HCT116 (cell line): ENCODE measurements at places on chromosomes 3 and 15. TPM values are rescaled to one million over a fixed set of nuclear protein-coding genes. Genes with fewer than 3 reads are reported as not detected.

DNA sequence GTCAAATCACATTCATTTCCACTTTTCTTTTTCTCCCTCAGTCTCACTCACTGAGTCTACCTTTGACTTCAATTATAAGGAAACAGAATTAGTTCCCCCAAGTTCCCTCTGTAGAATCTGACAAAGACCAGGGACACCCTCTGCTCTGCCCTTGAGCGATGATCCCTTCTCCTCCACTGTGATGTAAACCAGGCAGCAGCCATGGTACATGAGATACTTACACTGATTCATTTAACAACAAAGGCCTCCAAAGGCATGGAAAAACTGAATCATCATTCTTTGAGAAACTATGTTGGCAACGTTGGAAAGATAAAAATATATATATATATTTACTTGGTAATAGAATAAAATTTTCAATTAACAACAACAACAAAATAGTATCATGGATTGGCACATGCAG, 84.1 kb downstream of the P3H2 start:
- H3K4me1 ChIP-seq = peaks cover 20% of the 10 kb centered on the region
- no peak overlapping the region for H3K27ac ChIP-seq
- H3K27me3 ChIP-seq = no peaks in the 10 kb centered on the region

- no peak overlapping the region; the same call in 1 of the 2 replicates for H3K27ac ChIP-seq
- H3K36me3 ChIP-seq = peaks cover 8% of the 10 kb centered on the region
- no peaks in the 10 kb centered on the region for H3K27me3 ChIP-seq
These were observed 1.7 kb upstream of the COL7A1 start for GRCh38 chr3:48596676-48597407.

DNA sequence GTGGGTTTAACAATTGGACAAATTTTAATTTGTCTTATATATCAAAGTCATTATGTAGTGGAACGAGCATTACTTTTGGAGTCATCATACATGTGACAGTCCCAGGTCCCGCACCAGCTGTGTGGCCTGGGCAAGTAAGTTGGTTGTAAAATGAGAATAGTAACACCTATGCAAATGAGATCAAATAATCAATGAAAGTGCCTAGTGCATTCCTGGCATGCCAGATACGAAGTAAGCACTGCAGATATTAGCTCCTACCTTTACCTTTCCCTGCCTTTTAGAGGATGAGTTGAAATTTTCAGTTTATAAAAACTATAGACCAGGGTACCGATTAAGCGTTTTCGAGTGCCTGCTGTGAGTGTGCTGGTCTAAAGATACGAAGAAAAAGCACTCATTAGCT, 134.1 kb downstream of the LRIG1 start:
- no peak for DNase-seq
- H3K27ac ChIP-seq = no peak overlapping the region
- H3K4me1 ChIP-seq = no peaks in the 10 kb centered on the region
- H3K36me3 ChIP-seq = no peaks in the 10 kb centered on the region
- no peaks in the 10 kb centered on the region for H3K27me3 ChIP-seq
- H3K4me3 ChIP-seq = no peak overlapping the region

The C3orf22 gene
- not detected for total RNA-seq

The SCN11A gene
- 0.05 TPM for total RNA-seq

- H3K36me3 ChIP-seq = no peaks in the 10 kb centered on the region
- H3K27ac ChIP-seq = no peak overlapping the region
- no peaks in the 10 kb centered on the region for H3K4me1 ChIP-seq
These were observed 16.2 kb upstream of the SLC28A1 start for GRCh38 chr15:84868037-84868880.

The LRRIQ4 gene
- total RNA-seq = not detected

DNA sequence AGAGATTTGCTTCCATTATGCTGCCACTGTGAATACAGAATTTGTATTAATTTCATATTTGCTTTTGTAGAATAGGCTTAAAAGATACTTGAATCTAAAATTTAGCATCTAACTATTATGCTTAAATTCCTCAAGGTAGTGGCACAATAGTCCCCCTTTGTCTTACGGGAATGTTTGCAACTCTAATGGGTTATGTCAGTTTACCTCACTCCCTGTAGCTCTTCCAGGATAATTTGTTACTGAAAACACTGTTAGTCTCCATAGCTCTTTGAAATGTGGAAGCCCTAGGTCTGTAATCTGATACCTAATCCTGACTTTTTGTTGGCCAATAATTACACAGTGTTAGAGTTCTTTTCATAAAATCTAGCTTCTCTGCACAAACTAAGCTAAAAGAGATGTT, 433.4 kb downstream of the PYDC2 start:
- H3K36me3 ChIP-seq = no peaks in the 10 kb centered on the region
- H3K4me1 ChIP-seq = no peaks in the 10 kb centered on the region
- no peak overlapping the region for H3K4me3 ChIP-seq
- H3K27ac ChIP-seq = no peak overlapping the region

GRCh38 chr3:101709126-101709525, 15.3 kb upstream of the CEP97 start:
- DNase-seq = no peak
- no peaks in the 10 kb centered on the region for H3K36me3 ChIP-seq
- H3K27me3 ChIP-seq = no peaks in the 10 kb centered on the region

DNA sequence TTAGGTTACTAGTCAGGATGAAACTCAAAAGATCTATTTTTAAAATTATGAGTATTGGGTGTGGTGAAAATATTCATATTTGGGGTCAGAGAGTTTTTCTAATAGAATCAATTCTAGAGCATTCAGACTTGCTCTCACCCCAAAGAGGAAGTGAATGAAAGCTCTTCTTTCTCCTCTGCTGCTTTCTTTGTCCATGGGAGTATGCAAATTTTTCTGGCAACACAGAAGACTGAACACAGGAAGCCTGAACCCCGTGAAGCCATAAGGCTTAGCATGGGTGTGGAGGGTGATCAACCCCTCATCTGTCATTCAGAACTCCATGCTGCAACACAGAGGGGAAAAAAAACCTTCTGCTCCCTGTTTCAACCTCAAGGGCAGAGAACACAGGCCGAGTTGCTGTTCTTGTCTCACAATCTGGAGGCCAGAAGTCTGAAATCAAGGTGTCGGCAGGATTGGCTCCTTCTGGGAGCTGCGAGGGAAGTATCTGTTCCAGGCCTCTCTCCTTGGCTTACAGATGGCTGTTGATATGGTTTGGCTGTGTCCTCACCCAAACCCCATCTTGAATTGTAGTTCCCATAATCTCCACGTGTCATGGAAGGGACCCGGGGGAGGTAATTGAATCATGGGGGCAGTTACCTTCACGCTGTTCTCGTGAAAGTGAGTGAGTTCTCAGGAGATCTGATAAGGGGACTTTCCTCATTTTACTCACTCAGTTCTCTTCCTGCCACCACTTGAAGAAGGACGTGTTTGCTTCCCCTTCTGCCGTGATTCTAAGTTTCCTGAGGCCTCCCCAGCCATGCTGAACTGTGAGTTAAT, 33.7 kb upstream of the CD47 start:
- H3K36me3 ChIP-seq = no peaks in the 10 kb centered on the region
- DNase-seq = no peak
- no peaks in the 10 kb centered on the region for H3K27me3 ChIP-seq

The PLEKHO2 gene
- total RNA-seq = 8.0 TPM
